ENCODE measurements at places on chromosomes 5 and 9. TPM values are rescaled to one million over a fixed set of nuclear protein-coding genes. Genes with fewer than 3 reads are reported as not detected.

Gene BTNL8
- 7.2 TPM for polyA plus RNA-seq

Gene PRUNE2
- 5.1 TPM for polyA plus RNA-seq

Gene SLC27A6
- polyA plus RNA-seq, result 0.06 TPM

Gene TPPP
- polyA plus RNA-seq, result 5.2 TPM

Gene RNF183
- polyA plus RNA-seq, result 0.12 TPM

Gene CARTPT
- polyA plus RNA-seq, result not detected

Gene SLC1A1
- 5.6 TPM for polyA plus RNA-seq

Gene GARIN3
- polyA plus RNA-seq, result not detected

Gene CA9
- 1.1 TPM for polyA plus RNA-seq

Gene GM2A
- polyA plus RNA-seq, result 39.7 TPM

Measured in lung (tissue), 17 donors.